ENCODE measurements at places on chromosomes 4 and X.

- DNase-seq = no peak
These were observed 127.1 kb downstream of the TRIML1 start for GRCh38 chr4:188266386-188266785.

DNA sequence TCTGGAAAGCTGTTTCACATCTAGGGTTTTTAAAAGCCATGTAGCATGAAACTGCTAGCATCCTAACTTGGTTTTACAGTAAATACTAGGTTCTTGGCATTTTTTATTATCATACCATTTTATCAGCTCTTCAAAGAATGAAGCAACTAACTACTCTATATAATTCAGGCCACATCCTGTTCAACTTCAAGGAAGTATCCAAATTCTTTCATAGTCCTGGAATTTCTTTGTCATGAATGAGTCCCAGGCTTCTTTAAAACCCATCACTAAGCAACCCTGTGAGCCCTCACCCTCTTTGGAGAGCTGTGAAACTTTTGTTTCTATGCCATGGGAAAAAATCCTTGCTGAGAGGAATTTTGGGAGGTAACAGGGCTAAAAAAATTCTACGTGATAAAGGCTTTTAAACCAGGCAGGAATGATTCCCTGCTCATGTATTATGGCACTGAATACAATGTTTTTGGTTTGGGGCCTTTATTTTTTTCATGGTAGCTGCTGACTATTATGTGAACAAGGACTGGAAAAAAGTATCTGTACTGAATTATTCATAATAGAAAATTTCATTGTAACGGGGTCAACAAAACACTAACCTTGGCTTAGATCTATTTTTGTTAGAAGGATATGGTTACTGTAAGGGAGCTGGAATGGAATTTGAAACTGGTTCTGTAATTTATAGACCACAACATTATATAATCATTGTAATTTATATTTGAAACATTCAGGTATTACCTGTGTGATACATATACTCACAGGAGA is 164.9 kb downstream of the DCTD start:
- DNase-seq = no peak

DNA sequence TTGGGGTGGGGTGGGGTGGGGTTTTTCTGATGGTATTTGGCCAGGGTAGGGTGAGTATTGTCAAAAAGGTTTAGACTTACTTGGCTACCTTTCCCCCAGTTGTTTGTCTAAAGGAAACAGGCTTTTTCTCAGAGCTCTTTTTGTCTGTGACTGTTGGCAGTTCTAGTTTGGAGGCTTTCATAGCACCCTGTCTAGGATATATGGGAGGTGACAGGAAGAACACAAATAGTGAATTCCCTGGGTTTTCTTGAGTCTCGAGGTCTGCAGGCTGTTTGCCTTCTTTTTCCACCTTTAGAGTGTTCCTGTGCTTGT is 13.5 kb downstream of the RPS6KA3 start:
- DNase-seq = no peak

DNA sequence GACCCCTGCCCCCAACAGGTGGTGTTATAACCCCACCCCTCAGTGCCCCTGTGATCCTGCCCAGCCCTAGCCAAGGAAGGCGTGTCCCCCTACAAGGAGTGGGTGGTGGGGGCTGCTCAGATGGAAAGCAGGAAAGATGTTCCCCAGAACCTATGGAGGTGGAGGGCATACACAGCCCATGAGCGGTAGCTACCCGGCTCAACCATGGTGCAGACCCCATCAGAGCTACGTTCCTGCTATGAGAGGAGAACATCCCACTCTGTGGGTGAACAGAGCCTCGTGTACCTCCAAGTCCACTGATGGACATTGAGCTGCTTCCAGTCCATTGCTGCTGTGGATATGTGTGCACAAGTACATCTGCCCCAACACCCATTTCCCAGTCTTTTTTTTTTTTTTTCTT is 71.1 kb downstream of the SHOX start:
- DNase-seq = no peak

DNA sequence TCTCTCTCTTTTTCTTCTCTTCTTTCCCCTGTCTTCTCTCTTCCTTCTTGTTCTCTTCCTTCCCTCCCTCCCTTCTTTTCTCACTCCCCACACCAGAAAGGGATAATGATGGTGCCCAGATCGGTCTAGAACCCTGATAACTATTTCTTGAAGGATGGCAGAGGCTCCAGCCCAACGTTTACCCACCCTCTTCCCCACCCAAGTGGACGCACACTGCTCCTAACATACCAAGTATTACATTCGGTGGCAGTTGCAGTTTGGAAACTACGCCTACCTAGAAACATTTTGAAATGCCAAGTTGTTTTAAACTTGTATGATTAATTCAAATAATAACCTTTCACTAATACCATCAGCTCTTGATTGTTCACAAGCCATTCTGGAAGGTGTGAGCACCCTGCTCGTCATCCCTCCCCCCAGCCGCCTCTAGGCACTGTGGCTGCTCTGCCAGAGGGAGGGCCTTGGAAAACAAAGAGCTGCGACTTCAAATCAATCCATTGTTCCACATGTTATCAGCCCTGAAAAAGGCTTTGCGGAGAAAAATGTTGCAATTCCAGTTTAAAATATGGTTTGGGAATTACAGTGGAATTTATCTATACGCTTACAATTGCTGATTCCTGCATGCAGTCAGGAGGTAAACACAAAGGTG is 1017.5 kb upstream of the TENM3 start:
- no peak for DNase-seq

DNA sequence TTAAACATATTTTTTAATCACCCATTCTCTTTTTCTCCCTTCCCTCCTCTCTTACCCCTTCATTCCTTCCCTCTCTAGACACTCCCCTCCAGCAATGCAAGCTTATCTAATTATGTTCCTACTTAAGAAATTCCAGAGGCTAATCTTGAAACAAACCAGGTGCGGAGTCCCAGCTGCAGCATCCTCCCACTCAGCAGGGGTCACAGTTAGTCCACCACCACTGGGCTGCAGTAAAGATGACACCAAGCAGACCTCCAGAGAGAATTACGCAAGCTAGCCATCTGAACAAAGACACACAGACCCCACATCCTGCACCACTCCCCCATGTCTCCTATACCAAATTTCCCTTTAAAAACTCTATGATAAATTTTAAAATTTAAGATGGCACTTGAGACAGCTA is 13.9 kb upstream of the SEC24B start:
- no peak for DNase-seq

- DNase-seq = no peak
These were observed 115.0 kb upstream of the INPP4B start for GRCh38 chr4:142960867-142961644.

DNA sequence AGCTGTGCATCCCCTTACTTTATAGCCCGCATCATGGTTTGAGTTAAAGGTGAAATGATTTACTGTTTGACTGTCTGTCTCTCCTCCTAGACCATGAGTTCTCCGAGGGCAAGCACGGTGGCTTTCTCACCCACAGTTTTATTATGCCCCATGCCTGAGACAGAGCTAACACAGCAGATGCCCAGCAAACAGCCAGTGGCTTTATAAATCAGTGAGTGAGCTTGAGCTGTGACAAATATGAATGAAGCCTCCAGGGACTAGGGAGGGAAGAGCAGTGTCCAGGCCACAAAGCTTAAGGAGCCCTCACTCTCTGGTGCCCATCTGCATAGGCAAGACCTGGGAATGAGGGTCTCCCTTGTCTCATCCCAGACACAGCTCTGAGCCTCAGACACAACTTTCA is 57.9 kb downstream of the FHDC1 start:
- DNase-seq = no peak

DNA sequence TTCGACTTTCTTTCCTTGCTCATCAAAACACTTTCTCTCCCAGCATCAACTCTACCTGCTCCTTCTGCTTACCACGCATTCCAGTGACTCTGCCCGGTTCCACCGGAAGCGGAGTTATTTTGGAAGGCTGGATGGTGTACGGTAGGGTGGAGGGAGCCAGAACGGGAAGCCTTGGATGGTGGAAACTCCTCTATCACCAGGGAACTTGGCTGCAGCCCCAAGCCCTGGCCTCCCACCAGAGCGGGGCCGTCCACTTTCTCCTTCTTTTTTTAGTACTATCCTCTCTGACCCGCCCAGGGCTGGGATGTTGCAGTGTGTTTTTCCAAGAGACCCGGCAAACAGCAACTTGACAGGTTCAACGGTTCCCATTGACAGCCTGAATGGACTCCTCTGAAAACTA is 27.6 kb downstream of the ADGRG2 start:
- no peak for DNase-seq

GRCh38 chrX:102515975-102516941 is at the start of gene TMSB15A:
TMSB15A (minus strand) TSS chrX:102516739.
- peak; percentile 65 for DNase-seq

DNA sequence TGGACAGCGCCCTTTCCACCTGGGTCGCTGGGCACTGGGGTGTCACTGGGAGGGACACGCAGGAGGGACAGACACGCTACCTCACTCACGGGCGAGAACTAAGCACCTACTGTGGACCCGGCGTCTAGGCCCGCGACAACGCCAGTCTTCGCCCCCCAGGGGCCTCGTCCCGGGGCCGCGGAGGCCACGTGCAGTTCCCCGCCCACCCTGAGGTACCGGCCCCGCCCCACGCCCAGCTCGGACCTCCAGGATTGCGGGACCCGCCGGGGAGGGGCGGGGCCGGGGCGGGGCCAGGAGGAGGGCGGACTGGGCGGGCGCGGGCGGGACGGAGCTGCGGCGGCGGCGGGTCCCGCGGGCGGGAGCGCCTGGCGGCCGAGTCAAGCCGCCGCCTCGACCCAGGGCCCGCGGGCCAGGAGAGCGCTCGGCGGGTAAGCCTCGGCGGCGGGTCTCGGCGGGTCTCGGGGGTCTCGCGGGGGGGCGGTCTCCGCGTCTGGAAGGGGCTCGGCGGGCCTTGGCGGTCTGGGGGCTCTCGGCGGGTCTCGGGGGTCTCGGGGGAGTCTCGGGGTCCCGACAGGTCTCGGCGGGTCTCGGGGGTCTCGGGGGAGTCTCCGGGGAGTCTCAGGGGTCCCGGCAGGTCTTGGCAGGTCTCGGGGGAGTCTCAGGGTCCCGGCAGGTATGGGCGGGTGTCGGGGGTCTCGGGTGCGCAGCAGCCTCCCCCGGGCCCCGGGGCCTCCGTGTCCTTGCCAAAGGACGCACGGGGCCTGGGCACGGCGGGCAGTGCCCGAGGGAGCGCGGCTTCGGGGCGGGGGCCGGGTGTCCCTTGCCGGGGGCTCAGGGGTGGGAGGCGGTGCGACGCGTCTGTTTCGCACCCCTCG is at the start of gene SH3BP2:
TSS of gene SH3BP2 (plus strand) at position 375 of the 875 bp plus-strand sequence. CDS start 27,533 bp downstream, outside the sequence.
- DNase-seq = peak; percentile 97

GRCh38 chr4:77446601-77447000 is 159.0 kb upstream of the CXCL13 start:
- no peak for DNase-seq

GRCh38 chrX:56978172-56978571 is 17.2 kb downstream of the SPIN3 start:
- no peak for DNase-seq

DNA sequence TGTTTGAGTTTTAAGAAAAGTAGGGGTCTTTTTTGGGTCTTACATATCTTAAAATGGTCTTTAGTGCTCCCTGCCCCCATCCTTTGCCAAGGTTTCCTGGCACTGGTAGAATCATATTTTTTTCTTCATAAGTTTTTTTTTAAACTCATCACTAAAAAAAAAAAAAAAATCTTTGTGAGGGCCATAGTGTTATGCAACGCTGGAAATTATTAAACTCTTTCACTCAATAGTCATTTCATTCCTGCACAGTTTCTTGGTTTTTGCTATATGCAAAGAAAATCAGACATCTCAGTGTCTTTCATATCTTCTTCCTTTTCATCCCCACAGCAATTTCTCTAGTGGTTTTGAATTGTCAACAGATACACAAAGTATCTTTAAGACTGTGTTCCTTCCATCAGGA is 95.6 kb downstream of the TMA16 start:
- DNase-seq = no peak

DNA sequence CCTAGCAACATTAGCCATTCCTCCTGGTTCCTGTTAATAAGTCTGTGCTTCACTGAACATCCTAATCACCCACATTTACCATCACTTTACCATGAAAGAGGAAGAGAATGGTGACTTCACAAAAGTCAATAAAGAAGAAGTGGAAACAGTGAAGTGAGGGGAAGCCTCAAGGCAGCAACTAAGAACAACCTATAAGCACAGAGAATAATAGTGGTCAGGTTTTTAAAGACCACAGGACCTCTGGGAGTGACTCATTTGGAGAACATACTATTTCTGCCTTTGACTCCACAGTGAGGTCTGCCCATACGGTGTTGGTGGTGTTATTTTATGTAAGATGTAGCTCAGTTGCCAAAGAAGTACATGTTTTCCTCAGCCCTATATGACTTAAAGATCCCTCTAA is 86.0 kb upstream of the TET2 start:
- DNase-seq = no peak

DNA sequence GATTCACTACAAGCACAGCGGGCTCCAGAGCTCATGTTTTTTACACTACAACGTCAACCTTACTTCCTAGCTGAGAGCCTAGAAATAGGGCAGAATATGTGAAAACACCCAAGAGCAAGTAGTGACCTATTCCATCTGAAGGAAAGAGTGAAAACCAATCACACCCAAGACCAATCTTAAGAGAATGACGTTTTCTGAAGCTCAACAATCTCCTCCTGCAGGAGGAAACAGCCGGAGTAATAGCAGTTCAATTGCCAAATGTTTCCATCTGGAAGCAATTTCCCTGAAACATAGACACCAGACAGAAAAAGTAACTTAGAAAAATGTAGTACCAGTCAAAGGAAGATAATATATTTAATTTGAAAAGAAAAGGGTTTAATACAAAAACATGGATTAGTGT is 142.4 kb downstream of the ANXA5 start:
- DNase-seq = no peak

- DNase-seq = no peak
These were observed 14.2 kb upstream of the RBM3 start for GRCh38 chrX:48560056-48560455.

DNA sequence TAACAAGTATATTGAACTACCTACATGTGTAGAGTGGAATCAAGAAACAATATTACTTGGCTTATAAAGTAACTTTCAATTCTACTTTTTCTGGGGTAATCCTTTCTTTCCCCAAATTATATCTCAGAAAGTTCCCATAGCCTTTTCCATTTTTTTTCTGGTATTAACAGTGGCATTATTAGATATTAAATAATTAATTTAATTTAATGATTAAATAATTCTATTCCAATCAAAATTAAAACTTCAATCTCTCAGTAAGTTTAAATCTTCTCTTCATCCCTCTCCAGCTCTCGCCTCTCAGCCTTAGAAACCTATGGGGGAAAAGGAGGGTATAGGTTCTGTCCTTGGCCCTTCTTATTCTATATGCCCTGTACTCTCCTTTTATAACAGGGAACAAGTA is 262.4 kb downstream of the INPP4B start:
- no peak for DNase-seq

- DNase-seq = no peak
These were observed 40.8 kb upstream of the CLDN24 start for GRCh38 chr4:183362916-183363542.

DNA sequence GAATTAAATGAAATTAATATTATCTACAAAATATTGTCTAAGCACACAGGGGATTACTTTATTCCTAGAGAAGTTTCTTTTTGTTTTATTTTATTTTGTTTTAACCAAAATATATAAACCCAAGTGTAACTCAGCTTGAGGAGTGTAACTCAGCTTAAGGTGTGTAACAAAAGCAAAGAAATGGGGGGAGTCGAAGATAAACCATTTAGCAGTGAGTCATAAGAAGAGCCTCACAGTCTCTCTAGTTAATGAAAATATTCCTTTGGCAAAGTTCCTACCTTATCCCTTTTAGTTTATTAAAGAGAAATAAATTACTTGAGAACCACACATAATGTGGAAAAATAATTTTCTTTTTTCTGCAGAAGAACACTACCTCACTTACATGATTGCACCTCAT is 261.8 kb downstream of the KCTD8 start:
- DNase-seq = no peak

All from upper lobe of left lung (tissue), 6 donors.